ENCODE measurements at places on chromosomes 1 and 21. TPM values are rescaled to one million over a fixed set of nuclear protein-coding genes. Genes with fewer than 3 reads are reported as not detected.

The CPLANE2 gene
- total RNA-seq, result 5.2 TPM

The SH2D5 gene
- 0.14 TPM for total RNA-seq

The IQGAP3 gene
- total RNA-seq, result 0.79 TPM

The TBX19 gene
- 1.2 TPM for total RNA-seq

GRCh38 chr1:169896013-169896412 is 2.3 kb upstream of the SCYL3 start:
- no peak for DNase-seq

- no peak for DNase-seq
Measured at GRCh38 chr1:24536391-24536840, 19.5 kb upstream of the NCMAP start.

DNA sequence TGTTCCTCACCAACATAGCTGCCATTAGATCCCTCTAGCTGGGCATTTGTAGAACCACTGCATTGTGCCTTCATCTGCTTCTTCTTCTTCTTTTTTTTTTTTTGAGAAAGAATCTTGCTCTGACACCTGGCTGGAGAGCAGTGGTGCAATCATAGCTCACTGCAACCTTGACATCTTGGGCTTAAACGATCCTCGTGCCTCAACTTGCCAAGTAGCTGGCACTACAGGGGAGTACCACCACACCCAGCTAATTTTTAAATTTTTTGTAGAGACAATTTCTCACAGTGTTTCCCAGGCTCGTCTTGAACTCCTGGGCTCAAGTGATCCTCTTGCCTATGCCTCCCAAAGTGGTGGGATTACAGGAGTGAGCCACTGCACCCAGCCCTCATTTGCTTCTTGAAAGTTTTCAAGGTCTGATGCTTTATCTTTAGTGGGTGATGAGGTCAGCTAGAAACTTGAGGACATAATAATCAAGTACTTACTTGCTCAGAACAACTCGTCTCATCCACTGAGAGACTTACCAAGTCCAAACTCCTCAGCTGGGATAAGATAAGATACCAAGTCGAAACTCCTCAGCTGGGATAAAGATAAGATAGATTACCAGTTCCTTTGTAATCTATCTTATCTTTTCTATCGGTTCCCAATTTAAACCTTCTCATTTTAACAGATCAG is 71.5 kb downstream of the MACF1 start:
- DNase-seq, result no peak

GRCh38 chr1:56644919-56645676 is at the start of gene PRKAA2:
PRKAA2 (plus strand) TSS chr1:56645314; CDS start chr1:56645388, 74 bp downstream.
- DNase-seq, result peak; percentile 83

- no peak for DNase-seq
Measured at GRCh38 chr1:186655876-186656275, 24.3 kb downstream of the PTGS2 start.

DNA sequence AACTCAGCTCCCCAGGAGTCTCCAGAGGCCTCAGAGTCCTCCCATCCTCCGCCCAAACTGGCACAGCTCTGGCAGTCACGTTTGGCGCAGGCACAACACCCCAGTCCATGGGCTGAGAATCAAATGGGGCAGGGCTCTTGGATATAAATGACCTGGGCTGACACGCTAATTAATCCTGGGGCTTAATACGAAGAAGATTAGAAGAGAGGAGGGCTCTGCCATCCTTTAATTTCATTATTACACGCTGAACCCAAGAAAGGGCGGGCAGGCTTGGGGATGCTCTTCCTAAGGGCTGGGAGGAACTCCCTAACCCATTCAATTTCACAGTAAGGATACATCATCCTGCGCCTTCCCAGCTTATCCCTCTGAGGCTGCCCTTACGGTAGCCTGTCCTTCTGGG is 2.4 kb downstream of the GRIK3 start:
- no peak for DNase-seq

- no peak for DNase-seq
Measured at GRCh38 chr1:179099891-179100290, 18.0 kb downstream of the TOR3A start.

DNA sequence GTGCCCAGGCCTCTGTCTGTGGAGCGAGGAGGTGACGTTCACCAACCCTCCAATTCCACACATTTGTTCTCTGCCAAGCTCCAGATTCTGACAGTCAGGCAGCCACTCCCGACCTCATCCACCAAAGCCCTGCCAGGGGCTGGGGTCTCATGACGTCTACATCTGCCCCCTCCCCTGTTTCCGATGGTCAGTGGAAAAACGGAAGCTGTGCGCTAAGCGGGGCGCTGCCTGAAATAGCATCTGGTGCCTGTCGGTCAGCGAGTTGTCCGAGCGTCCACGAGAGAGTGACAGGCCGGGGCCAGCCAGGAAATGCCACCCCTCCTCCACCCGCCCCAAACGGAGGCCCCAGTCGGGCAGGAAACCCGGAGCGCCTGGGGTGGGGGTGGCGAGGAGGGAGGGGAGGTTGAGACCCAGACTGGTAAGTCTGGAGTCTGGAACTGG is 3.2 kb upstream of the TAL1 start:
- no peak for DNase-seq

- no peak for DNase-seq
Measured at GRCh38 chr1:64745181-64745985, 508 bp downstream of the RAVER2 start.

- no peak for DNase-seq
Measured at GRCh38 chr1:181538836-181539235, 55.5 kb downstream of the CACNA1E start.

DNA sequence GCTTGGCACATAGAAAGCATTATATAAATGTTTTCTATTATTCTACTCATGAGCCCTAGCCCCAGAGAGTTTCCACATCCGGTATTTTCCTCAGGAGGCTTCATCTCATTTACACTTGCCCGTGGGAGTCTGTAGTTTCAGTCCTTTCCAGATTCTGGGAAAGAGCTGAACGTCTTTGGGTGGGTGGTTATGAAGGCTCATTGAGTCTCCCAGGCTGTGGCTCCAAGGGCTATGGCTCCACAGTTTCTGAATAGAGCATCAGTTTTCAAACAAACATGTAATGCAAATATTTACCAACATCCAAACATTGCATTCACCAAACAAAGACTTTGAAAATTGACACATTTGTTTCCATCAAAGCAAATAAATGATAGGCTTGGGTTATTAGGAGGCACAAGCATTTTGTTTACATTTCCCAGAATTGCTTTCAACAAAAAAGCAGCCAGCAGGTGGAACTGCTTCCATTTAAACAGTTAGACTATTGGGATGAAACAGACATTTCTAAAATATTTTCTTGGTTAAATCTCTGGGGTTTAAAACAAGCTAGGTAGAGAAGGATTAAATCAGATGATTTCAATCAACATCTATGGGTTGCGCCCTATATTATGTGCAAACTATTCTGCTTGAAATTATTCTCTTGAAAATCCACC is 1.3 kb upstream of the LEMD1 start:
- no peak for DNase-seq

GRCh38 chr1:41812051-41812450 is 106.7 kb downstream of the HIVEP3 start:
- no peak for DNase-seq

- no peak for DNase-seq
Measured at GRCh38 chr1:94922761-94923331, 4.1 kb downstream of the CNN3 start.

DNA sequence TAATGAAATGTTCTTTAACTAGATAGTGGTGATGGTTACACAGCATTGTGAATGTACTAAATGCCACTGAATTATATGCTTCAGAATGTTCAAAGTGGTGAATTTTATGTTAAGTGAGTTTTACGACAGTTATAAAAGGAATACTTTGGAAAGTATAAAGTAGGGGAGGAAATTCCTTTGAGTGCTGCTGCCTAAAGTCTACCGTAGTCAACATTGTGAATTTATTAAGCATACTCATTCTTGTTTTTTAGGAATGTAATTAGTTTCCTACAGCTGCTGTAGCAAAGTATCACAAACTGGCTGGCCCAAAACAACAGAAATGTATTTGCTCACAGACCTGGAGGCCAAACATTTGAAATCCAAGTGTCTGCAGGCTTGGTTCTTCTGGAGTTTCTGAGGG is 73.0 kb downstream of the SWT1 start:
- no peak for DNase-seq

- no peak for DNase-seq
Measured at GRCh38 chr1:12326986-12327385, 97.2 kb downstream of the VPS13D start.

- DNase-seq, result no peak
Measured at GRCh38 chr1:101338714-101339430, 102.1 kb downstream of the S1PR1 start.

DNA sequence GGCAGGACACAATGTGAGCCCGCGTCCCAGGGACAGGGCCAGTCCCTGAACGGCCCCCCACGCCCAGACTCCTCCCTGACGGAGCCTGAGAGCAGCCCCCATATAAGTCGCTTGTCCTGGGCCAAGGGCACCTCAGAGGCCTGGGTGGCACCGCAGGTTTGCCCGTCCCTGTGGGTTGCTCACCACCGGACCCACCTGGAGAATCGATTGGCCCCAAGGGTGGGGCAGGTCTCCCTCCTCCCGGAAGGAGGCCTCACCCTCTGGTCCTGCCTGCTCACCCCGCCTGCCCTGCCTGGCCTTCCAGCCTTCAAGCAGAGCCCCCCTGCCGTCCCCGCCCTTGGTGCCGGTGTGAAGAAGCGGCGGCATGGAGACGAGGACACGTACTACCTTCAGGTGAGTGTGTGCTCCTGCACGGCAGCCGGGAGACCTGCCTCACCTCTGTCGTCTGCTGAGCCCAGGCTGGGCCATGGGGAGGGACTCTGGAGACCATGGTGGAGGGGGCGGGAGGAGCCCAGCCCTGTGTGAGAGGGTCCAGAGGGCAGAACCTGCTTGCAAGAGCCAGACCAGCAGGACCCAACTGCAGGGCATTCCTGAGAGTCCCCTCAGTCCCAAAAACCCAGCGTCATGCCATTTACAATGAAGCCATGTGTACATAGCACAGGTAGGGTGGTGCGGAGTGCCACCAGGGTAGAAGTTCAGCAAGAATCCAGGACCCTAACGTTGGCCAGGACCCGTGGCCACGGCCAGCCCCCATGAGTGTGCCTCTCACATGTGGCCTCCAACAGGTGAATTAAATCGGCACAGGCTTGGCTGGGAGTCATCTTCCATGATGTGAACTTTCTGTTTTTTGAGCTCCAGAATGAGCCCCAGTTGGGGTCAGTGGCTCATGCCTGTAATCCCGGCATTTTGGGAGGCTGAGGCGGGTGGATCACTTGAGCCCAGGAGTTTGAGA is 24.1 kb upstream of the CCDC27 start:
- DNase-seq, result no peak

- peak; percentile 61 for DNase-seq
Measured at GRCh38 chr1:201357211-201357610, 20.3 kb downstream of the TNNT2 start.

- no peak for DNase-seq
Measured at GRCh38 chr1:61080413-61081143, 1.8 kb upstream of the NFIA start.

GRCh38 chr1:21654209-21654608 is 14.9 kb downstream of the RAP1GAP start:
- no peak for DNase-seq
